ENCODE measurements at places on chromosomes 7 and 10.

DNA sequence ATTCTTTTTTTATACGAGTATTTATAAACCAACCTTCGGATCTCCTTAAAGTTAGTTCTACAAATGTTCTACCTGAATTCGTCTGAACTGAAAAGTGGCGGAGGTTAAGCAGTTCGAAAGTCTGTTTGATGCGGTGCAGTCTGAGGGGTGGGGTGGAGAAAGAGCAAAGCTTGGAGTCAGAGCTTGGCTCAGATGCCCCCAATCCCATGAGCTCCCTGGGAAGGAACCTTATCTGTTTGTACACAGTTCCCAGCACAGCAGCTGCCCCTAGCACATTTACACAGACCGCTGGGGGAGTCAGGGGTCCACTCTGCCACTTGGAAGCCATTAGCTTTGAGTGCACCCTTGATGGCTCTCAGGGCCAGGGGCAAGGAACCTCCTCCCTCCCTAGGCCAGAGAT is 30.8 kb downstream of the CPXM2 start:
- no peak for DNase-seq

GRCh38 chr7:140348161-140348849 is 50.0 kb downstream of the SLC37A3 start:
- no peak for DNase-seq

GRCh38 chr10:129521161-129522025 is 54.4 kb downstream of the MGMT start:
- no peak for DNase-seq

DNA sequence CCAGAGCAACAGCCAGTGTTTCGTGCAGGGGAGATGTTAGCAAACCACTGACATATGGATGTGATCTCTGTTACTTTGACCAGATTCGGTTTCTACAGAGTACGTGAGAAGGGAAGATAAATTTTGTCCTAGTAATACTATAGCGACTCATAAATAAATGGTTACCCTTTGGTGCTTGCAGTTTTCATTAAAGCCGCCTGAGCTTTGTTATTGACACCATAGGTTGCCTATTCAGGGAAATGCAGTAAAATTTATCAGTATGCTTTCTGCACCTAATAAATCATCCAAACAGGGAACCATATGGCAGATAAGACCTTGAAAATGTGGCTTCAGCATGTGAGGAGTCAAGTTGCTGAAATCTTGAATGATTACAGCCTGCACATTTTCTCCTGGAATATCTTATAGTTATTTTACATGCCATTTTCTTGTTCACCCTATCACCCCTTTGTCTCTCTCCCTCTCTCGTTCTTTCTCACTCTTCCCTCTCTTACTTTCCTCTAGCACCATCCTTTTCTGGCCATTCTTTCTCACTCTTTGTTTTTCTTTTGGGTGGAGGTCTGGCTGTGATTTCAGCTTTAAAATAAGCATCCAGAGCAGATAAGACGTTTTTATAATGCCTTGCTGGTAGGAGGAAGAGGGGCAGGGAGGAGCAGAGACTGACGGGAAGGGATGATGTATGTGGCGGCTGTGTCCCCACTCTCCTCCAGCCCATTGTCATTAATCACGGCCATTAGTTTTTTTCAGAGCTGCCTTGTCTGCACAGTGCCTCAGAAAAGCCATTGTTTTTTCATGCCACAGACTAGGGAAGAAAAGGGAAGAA is 182.5 kb downstream of the LRMDA start:
- no peak for DNase-seq

DNA sequence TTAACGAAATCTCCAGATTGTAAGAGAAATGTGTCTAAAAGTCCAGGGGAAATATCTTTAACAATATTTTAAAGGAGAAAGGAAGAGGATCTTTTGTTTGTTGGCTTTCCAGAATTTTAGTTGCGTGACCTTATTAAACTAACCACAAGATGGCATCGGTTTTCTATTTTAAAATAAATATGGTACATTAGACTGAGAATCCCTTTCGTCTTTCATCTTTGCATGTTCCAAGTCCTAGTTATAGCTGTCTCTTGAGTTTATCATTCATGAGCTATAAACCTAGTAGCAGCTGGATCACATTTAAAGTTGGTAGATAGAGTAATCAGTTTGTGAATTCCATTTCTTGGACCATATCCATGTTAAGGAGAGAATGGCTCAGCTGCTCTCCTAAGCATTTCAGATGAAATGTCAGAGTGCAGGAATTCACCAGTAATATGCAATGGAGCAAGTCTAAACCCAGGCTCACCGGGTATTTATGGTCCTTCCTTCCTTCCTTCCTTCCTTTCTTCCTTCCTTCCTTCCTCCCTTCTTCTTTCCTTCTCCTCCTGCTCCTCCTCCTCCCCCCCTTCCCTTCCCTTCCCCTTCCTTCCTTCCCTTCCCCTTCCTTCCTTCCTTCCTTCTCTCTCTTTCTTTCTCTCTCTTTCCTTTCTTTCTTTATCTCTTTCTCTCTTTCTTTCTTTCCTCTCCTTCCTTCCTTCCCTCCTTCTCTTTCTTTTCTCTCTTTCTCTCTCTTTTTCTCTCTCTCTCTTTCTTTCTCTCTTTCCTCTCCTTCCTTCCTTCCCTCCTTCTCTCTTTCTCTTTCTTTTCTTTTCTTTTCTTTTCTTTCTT is 57.8 kb upstream of the RAB18 start:
- no peak for DNase-seq

- no peak for DNase-seq
These were observed 483.0 kb upstream of the SORCS1 start for GRCh38 chr10:107647462-107647861.

- no peak for DNase-seq
These were observed 236.6 kb downstream of the POM121L12 start for GRCh38 chr7:53272081-53272480.

GRCh38 chr7:50505553-50506210 is 55.5 kb upstream of the FIGNL1 start:
- no peak for DNase-seq

DNA sequence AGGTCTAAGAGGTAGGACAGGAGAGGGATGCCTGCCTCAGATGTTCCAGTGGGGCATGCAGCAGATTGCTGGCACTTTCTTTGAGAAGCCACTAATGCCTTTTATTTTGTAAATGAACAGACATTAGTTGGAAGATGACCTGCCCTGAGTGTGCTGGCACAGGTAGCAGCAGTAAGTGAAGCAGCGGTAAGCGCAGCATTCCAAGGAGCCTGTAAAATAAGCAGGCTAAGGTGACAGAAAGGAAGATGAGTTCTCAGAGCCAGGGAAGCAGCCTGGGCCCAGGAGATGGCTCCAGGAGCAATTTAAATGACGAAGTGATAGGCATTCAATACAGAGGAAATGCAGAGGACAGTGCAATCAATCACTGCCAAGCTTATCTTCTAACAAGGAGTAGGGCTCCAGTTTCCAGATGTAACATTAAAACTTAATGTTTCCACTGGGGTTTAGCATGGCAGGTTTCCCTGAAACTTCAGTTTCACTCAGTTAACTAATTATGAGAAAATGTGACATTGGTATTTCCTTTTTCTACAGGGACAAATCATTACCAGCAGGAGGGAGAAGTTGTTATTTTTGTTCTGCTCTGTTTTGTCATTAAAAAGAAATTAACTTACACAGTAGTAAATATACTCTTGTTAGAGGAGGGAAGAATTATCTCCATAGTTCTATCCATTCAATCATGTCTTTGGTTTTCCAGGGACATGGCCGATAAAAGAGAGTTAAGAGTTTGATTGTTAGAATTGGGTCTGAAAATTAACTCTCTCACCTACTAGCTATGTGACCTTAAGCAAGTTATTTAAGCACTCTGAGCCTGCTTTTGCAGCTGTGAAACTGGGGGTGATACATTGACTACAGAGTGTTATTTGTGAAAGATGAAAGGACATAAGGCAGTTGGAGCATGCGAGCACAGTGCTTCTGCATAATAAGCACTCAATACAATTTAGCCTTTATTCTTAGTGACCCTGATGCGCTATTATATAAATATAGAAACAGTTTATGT is 96.6 kb upstream of the PTN start:
- no peak for DNase-seq

DNA sequence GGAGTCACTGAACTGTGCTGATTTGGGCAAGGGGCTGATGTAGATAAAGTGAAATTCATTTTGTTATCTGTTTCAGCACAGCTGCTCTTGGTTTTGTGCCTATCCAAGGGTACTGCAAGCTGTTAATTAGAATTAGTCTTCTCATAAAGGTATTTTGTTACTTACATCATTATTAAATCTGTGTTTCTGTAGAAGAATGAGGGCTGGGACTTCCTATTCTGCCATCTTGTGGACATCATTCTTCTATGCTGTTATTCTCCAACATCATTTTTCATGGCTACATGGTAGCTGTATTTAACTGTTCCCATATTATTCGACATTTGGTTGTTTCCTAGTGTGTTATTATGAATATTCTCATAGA is 76.2 kb upstream of the CCDC71L start:
- DNase-seq: no peak

GRCh38 chr10:31033147-31033546 is 1.5 kb upstream of the ZNF438 start:
- DNase-seq: no peak

GRCh38 chr7:47376991-47377616 is 204.8 kb downstream of the TNS3 start:
- no peak for DNase-seq

DNA sequence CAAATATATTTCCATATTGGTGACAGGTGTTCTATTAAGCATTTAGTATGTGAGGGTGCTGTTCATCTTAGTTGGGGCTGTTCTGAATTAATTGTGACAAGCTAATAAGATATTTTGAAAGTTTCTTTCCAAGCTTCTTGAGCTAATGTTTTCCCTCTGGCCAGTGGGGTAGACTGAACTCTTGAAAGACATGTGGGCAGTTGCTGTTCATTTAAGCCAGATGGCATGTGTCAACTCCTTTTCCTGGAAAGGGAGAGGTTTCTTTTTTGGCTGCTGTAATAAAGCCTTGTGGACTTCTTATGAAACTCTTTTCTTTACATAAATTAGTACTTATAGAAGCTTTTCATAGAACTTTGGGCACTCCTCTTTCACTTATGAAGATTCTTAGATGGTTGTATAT is 21.7 kb downstream of the RAB18 start:
- no peak for DNase-seq

DNA sequence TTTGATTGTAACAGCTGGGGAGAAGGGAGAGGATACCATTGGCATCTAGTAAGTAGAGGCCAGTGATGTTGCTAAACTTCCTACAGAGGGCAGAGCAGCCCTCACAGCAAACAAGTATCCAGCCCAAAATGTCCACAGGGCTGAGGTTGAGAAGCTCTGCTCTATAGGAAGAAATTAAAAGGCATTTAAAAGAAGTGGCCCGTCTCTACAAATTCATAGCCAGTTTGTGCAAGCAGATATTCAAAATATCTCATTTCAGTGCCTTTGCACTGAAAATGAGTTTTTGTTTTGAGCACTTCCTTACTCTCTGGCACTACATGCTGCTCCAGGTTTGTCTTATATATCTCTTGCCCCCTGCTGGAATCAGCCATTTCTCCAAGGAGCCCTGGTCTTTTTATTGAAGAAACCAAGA is 330.0 kb downstream of the BBS9 start:
- no peak for DNase-seq

DNA sequence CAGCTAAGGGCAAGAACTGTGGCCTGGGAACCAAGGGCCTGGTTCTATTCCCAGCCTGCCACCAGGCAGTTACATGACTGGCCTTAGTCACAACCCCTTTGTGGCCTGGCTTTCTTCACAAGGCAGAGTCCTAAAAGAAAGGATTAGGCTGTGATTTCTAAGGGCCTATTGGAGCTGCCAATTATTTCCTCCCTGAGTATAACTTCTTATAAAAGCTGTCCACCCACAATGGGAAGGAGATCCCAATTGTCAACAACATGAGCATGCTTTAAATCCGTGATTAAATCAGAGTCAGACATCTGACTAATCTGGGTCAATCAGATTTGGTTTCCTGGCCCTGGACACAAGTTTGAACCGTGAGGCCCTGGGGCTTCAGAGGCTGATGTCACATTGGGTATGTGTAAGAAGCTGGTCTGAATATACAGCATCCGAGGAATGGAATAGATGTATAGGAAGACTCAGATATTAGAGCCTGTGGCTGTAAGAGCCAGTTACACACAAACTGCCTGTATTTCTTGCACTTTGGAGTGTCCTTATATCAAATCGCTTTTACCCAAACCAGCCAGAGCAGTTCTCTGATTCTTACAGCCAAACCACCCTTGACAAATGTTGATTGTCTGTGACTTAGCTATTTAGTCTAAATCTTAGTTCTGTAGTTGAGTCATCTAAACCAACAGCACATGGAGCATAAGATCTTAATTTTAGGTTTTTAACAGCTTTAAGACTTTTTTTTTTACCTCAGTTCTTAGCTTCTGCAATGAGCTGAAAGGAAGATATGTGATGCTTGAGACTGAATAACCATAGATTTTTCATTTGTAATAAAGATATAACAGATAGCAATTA is 61.3 kb downstream of the ABCB4 start:
- DNase-seq: no peak

- no peak for DNase-seq
These were observed 31.6 kb upstream of the TMEM72 start for GRCh38 chr10:44879531-44879899.

DNA sequence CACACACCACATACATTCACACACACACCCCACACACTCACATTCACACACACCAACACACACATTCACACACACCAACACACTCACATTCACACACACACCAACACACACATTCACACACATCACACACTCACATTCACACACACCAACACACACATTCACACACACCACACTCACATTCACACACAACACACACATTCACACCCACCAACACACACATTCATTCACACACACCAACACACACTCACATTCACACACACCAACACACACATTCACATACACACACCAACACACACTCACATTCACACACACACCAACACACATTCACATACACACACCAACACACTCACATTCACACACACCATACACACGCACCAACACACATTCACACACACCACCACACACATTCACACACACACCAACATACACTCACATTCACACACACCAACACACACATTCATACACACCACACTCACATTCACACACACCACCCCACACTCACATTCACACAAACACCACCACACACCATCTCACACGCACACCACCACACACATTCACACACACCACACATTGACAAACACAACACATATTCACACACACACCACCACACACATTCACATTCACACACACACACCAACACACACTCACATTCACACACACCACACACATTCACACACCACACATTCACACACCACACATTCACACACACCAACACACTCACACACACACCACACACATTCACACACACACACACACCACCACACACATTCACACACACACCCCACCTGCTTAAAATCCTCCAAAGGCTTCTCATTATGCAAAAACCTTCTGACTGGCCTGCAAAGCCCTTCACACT is 9.0 kb downstream of the TAS2R40 start:
- no peak for DNase-seq
